ENCODE measurements at places on chromosomes 2 and 18.
A peak's percentile ranks its signal among the peaks of the same experiment; 100 is the strongest.

GRCh38 chr18:39494211-39494896 lies 1928.8 kb upstream of the CELF4 start:
- DNase-seq: no peak

GRCh38 chr2:38201784-38202183 lies 125.8 kb upstream of the CYP1B1 start:
- DNase-seq: no peak

GRCh38 chr18:59715966-59716369 lies 18.7 kb upstream of the CCBE1 start:
- DNase-seq: no peak

GRCh38 chr2:48592067-48592466 lies 25.6 kb upstream of the GTF2A1L start:
- DNase-seq: no peak

DNA sequence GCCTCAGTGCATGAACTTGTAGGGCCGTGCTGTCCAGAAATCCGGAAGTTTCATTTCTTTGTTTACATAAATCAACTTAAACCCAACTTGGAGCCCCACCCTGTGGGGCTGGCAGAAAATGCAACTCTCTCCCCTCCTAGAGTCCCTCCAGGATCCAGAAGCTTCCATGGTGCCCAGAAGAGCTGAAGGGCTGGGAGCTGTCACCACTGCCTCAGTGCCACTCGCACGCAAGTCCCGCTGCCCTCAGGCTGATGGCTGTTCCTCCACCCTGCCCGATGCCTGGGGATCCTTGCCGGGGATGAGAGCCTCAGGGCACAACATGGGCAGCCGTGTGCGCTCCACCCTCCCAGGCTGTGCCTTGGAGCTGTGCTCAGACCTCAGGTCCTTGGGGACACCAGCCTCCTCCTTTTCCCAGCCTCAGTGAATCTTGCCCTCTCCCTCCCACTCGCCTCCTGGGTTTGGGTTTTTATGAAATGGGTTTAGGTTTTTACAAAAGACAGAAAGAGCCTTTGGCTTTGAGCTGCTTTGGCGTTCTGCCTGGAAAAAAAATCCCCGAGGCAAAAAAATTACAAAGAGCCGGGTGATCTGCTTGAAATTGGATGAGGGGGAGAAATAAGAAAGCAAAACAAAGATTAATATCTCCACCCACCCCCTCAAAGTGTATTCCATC lies 155.2 kb downstream of the TWIST2 start:
- DNase-seq: peak; percentile 6

DNA sequence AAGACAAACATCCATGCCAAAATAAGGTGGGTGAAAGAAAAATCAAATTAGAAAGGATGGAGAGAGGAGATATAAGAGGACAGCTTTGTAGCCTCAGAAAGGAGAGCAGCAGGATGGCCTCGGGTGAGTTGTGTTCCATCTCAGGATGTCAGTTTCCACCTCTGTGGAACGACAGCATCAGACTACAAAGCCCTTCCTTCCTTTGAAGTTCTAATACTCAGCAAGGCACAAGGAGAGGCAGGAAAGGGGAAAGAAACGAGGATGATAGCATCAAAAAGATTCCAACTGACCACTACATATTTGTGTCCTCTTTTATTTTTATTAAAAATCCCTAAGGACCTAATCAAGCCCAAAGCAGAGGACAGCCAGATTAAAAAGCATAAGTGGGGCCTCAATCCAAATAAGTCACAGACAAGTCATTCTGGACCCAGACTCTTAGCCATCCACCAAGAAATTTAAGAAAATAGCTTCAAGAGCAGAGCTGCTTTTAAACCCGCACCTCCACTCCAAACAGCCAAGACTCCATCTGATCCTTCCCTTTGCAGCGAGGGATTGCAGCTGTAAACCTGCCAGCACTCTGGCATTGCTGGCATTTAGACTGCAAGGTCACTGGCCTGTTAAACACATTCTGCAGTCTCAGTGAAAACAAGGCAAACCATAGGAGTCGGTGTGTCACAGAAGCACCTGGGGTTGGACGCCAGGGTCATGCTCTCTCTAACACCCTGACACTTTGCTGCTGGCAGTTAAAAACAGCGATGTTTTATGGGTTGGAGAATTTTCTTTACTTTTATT lies 314.5 kb upstream of the CHAC2 start:
- no peak for DNase-seq

DNA sequence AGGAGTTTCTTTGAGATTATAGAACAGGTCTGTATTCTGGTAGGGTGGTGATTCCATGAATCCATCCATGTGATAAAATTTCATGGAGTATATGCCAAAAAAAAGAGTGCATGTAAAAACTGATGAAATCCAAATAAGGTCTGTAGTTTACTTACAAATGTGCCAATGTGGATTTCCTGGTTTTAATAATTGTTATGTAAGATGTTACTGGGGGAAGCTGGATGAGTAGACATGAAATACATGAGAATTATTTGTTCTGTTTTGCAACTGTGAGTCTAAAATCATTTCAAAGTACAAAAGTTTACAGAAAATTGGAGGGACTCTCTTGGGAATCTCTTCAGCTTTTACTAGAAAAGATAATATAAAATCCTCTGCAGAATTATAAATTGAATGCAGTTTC lies 23.7 kb upstream of the TMEM214 start:
- DNase-seq: no peak

- no peak for DNase-seq
Measured at GRCh38 chr2:100801402-100801801, 18.5 kb upstream of the NPAS2 start.

- DNase-seq: no peak
Measured at GRCh38 chr2:12932192-12932591, 215.5 kb downstream of the TRIB2 start.

GRCh38 chr2:228224410-228224809 lies 42.9 kb upstream of the SPHKAP start:
- no peak for DNase-seq

- no peak for DNase-seq
Measured at GRCh38 chr2:203122317-203122986, 107.8 kb downstream of the NBEAL1 start.

DNA sequence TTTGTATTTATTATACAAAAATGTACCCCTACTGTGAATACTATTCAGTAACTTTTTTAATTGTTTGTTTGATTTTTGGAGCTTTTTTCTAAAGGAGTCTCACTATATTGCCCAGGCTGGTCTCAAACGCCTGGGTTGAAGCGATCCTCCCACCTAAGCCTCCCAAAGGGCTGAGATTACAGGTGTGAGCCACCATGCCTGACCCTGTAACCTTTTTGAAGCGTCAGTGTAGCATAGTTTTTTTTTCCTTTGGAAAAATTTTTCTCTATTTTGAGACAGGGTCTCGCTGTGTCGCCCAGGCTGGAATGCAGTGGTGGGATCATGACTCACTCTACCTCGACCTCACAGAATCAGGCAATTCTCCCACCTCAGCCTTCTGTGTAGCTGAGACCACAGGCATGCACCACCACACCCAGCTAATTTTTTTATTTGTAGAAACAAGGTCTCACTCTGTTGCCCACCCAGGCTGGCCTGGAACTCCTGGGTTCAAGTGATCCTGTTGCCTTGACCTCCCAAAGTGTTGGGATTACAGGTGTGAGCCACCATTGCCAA lies 2.0 kb downstream of the GMCL1 start:
- no peak for DNase-seq

DNA sequence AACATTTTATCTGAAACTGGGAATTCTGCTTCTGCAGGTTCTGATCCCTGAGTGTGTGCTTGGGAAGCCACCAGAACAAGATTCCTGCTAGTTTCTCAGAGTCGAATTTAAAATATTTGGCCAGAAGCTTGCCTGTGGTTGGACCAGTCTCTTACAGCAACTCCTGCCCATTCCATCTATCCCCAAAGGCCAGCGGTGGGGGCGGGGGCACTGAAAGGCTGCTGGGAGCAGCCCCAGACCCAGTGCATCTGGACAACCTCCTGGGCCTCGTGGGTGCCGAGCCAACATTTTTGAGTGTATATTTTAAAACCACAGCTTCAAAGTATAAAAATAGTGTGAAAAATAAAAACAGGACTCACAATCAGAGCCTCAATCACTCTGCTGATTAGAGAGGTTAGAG lies 38.6 kb upstream of the ZFP36L2 start:
- no peak for DNase-seq

DNA sequence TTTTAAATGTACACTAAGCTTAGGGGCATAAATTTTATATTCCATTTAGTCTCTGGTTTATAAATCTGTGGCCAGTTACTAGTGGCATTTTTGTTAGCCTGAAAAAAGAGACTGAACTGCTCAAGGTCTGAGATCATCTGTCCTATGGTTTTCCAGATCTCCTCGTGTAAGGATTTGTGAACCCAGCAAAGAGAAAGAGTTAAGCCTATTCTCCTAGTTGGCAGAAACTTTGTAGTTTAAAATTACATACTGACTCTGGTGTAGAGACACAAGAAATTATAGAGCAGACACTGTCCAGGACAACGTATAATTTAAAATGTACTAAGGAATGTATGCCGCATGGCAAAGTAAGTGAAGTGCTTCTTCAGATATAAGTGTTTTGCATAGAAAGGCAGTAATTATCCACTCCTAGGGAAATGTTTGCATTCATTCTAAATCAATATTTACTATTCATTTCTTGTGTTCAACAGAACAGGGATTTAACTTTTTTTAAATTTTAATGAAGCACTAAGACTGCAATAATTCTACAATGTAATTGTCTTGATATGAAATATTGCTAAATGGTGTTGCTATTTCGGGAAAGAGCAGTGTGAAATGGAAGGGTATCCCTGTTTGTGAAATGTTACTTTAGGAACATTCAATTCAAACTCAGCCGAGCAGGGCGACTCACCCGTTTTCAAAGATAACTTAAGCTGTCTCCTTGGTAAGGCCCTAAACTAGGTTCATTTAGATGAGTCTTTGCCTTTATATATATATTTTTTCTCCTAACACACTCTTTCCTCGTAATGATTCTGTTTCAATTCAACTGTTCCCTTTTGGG lies 508.4 kb upstream of the ZEB2 start:
- peak; percentile 70 for DNase-seq

GRCh38 chr2:30115981-30116285 lies 30.9 kb upstream of the YPEL5 start:
- no peak for DNase-seq

DNA sequence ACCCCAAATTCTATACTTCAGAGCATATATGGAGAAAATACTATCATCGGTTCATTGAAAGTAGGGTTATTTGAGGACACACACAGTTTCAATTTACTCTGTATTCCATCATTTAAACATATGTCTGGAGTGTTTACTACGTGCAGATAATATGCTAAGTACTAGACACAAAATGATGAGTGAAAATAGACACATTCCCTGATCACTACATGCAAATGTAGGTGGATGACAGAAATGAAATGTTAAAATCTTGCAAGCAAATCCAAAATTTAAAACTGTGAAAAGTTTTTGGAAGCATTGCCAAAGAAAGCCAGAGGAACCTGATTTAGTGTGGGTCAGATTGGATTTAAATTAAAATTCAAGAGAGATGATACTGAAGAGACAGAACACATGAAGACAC lies 1106.6 kb downstream of the CBLN2 start:
- no peak for DNase-seq

- DNase-seq: no peak
Measured at GRCh38 chr2:2851806-2852777, 521.0 kb upstream of the MYT1L start.

DNA sequence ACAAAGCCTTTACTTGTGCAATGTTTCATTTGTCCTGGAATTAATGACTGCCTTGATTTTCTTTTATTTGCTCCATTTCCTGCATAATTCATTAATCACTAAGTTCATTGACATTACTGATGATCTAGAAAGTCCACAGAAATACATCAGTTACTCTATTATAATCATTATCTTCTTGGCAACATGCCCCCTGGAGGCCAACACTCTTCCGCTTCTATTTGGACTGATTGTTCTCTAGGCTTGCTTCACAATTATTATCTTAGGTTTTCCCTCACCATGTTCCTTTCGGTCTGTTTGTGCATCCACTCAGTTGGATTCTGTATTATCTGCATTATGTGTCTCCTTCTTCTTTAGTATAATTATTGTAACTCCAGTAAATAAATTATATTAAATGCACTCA lies 461.0 kb upstream of the CDH2 start:
- peak; percentile 55 for DNase-seq

DNA sequence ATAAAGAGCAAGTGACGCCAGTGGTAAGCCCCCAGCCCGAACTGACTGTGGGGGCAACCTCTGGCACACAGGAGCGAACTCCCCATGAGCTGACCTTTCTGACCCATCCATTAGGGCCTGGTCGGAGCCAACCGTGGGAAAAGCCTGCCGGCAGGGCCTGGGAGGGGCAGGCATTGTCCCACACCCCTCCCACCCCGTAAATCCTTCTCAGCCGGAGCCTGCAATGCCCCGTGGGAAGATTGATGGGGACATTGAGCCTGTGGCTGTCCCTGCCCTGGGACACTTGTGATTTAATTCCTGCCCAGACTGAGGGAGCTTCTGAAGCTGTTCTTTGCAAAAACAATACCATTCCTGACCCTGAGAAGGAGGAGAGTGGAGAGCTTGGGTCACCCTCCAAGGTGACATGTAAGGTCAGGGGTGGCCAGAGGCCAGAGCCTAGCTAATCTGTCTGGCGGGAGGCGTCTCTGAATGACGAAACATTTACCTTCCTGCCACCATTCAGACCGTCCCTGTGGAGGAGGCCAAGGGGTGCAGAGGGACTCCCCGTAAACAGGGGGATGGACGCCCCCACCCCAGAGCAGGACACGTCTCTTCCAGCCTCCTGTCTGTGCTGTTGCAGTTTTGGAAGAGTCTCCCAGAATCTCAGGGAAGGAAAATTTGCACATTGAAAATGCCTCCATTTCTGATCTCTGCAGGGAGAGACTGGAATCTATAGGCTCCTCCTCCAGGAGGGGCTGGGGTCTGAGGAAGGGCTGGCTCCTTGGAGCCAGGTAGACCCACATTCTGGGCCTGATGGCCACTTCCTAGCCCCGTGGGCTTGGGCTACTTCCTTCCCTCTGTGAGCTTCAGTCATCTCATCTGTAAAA lies 51.2 kb upstream of the HS6ST1 start:
- no peak for DNase-seq

GRCh38 chr18:13613099-13613498 lies 113.3 kb downstream of the FAM210A start:
- no peak for DNase-seq

GRCh38 chr18:41073372-41073954 lies 881.6 kb upstream of the PIK3C3 start:
- no peak for DNase-seq

DNA sequence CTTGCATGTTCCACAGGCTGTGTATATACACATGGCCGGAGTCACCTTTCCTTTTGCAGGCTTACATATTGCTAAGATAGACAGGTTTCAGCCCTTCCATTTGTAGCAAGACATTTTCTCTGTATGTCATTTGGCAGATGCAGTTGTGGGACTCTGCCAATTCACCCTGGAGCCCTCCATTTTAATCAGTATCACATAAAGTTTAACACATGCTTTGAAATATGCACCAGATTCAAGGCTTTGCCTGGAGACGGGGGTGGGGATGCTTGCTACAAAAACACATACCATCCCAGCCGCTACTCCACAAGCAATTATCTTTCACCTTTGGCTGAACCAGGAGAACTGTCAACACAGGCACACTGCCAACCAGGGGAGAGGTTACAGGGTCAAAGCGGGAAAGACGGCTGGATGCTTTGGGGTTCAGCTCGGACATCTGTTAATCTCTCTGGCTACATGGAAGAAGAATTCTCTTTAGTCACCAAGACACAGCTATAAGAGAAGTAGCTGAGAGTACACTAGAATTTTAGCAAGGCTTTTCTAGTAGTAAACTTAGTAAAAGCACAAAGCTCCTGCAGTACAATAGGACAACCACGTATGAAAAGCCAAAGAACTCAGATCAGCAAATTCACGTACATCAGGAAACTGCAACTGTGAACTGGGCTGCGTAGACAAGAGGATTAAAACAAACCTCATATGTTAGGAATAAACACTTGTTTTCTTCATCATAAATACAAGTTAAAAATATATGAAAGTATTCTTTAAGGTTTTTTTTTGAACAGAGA lies 130.9 kb downstream of the EXOC6B start:
- DNase-seq: no peak

- DNase-seq: no peak
Measured at GRCh38 chr2:40531359-40531758, 79.5 kb upstream of the SLC8A1 start.
